GM20000 (cell line): ENCODE measurements at places on chromosomes 5 and 9.

DNA sequence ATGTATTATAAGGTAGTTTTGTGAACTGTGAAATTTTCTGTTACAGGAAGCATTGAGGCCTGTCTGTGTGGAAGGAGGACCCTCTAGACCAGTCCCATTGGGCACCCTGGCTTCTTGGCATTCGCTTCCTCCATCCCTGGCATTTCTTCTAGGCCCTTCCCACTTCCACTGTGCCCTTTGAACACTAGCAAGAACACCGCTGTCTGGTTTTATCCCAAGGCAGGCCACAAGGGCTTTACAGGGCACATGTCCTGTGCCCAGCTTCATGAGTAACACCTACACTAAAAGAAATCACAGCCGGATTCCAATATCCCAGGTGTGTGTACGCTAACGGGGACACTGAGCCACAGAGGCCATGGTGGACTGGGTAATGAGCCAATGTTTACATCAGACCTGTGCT, 99.8 kb downstream of the ADRB2 start:
- DNase-seq = no peak

GRCh38 chr5:107919969-107920368, 249.2 kb upstream of the EFNA5 start:
- DNase-seq = peak; percentile 5

DNA sequence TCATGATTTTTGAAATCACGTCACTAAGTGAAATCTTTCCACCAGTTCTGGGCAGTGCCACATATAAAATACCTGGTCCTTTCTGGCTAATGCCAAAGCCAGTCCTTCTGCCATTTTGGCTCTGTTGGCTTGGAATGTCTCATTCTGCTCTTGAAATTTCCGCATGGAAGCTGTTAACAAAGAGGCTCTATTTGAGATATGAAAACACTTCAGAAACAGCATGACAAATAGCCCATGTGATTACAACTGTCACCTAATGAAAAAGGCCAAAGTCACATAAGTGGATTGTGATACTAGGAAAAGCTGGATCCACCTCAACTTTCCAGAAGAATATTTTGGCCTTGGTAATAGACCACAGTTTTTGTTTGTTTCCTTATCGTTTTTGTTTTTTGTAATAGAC, 12.8 kb downstream of the GOLGA1 start:
- no peak for DNase-seq

- no peak for DNase-seq
Observed at GRCh38 chr5:131228646-131229045, 35.2 kb upstream of the CDC42SE2 start.

GRCh38 chr5:158606233-158606632, 493.5 kb downstream of the EBF1 start:
- DNase-seq = no peak

DNA sequence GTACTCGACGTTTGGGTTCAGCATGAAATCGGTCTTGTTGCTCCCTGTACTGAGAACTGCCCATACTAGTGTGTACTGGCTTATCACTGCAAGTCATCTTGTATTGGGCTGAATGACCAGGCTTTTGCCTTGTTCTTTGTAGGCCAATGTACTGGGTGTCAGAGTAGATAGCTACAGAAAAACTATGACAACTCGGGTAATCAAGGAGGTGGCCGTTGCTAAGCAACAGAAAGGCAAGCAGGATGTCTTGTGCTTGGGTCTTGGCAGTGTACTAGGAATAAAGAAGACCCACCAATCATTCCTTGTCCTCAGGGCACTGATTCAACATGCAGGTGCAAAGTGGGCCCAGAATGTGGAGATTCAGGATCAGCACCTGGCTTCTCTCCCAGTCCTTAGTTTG, 11.9 kb upstream of the SHISAL2B start:
- no peak for DNase-seq

- peak; percentile 54 for DNase-seq
Observed at GRCh38 chr9:27276193-27277030, 20.5 kb downstream of the EQTN start.

DNA sequence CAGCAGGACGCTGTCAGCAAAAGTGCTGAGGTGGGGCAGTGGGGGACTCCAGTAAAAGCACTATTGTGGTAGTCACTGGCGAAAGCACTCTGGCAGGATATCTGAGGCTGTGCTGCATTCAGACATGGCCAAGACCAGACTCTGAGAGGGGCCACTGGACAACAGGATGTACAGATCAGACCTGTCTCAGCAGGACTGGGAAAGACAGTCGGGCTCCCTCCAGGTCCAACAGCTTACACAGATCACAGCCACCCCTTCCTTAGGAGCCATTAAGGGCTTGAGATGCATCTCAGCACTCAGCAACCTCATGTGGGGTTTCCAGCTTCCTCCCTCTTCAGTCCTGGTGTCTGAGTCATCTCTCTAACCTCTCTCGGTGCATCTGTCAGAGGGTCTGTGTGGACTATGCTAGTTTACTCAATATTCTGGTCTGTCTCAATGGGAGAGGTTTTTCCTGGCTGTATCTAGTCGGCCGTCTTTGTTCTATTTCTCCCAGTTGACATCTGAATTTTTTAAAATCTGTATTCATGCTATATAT, 154.5 kb downstream of the CWC27 start:
- DNase-seq = no peak

DNA sequence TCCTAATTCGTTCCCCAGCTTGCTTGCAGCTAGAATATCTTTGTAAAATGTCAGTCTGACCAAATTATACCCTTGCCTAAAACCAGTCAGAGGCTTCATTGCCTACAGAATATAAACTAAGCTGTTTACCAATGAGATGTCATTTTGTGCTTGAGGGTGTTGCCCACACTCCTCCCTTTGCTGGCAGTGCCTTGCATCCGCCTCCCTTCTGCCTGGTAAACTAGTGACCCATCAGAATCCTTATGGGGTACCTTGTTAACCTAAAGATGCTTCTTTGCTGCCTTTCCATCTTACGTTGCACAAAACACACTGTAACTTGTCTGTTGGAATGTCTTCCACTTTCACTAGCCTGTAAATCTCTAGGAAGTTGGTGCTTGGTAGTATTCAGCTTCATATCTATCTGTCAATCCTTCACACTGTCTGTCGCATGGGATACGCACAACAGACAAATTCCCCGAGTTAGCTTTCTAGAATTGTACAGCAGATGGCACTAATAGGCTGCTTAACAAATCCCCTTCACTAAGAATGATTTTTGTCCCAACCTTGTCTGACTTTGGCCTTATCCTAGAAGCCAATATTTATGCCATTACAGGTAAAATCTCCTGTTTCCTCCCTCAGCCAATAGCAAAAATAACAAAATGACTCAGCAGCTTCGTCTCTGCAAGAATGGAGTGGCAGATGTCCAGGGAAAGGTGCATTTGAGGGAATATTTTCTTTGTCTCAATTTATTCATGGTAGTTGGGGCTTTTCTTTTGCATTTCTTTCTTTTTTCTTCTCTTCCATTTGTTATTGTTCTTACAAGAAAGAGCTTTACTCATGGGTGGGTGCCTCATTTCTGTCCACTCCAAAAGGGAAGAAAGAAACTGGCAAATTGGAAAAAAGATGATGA, 3.0 kb downstream of the NUDT2 start:
- no peak for DNase-seq

GRCh38 chr5:2579126-2579525, 172.4 kb downstream of the IRX2 start:
- no peak for DNase-seq

DNA sequence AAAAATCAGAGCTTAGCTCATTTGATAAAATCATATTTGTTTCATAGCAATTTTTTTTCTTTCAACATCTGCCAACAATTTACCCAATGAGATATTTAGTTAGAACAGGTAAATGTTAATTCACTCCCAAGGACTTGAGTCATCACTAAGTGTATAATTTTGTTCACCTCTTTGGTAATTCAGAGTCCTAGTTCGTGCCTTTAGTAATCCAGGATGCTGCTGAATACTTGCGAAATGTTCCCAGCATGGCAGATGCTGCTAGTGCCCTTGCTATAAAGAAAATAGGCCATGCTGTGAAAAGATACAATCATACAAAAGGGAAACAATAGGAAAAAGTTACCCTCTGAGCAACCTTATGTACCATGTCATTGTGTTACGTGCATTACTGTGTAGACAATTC, 210.5 kb downstream of the CSNK1G3 start:
- no peak for DNase-seq

- DNase-seq = no peak
Observed at GRCh38 chr9:90855208-90855902, 53.7 kb downstream of the SYK start.

DNA sequence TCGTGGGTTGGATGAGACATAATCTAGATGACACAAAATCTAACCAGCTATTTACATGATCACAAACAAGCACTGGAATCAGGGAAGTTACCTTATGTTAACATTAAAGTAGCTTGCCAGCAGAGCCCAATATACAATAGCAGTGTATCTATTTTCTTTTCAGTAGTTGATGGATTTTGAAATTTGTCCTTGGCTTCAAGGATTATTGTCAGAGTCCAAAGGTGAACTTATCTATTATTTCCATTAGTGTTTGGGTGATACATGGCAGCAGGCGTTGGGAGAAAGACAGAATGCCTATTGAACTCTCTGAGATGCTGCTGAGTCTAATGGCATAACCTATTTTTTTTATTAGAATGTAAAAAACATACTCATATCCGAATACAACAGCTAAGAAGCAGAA, 223.2 kb upstream of the ACTBL2 start:
- DNase-seq = no peak

DNA sequence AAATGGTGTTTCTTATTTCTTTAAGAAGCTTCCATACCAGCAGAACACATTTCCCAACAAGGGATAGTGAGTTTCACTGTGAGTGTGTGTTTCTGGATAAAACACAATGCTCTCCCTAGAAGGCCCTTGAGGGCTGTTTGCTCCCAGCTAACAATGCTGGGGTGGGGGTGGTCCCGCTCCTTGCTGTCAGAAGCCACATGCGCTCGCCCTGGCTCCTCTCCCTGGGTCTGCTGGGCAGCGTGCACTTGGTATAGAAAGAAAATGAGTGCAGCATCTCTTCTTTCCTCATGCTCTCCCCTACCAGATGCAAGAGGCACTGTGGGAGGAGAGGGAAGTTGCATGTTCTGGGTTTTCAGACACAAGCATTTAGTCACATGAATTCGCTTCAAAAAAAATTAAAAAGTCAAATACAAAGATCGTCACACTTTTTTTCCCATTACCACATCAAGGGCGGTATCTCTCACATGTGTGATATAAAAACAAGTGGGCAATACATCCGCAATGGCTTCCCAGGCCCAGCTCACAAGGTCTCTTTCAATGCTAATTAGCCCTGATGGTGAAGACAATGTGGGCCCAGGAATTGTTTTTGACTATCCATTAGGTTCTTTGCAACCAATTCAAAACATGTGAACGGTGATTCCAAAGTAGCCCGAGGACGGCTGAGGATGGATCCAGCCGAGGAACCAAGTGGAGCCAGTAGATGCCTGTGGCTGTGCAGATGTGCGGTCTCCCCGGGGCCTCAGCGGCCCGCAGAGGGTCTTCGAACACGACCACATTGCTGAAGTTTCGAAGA, 603.6 kb downstream of the IRX1 start:
- DNase-seq = no peak

GRCh38 chr5:87966213-87966612, 302.4 kb downstream of the TMEM161B start:
- no peak for DNase-seq

GRCh38 chr5:145495741-145496140, 339.4 kb downstream of the PRELID2 start:
- no peak for DNase-seq

DNA sequence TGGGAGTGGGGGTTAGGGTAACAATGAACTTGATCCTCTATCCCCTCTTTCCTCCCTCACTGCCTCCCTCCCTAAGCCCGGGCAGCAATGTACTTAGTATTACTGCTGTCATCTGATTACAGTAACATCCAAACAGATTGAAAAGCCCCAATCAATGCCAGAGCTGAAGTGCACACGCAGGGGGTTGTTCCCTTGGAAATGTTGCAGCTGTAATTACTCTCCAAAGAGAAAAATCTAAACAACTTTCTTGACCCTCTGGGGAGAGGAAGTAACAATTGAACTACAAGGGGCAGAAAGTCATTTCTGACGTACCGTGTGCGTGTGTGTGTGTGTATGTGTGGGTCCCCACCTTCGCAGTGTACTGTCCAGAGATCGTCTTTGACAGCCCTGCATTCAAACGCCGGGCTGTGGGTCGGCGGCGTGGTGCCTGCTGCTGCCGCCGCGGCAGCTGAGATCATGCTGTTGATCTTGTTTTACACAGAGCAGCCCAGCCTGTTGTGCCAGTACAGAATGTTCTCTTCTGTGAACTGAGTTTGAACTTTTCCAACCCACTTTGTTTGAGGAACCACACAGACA, 66.0 kb upstream of the KLF9 start:
- DNase-seq = no peak

DNA sequence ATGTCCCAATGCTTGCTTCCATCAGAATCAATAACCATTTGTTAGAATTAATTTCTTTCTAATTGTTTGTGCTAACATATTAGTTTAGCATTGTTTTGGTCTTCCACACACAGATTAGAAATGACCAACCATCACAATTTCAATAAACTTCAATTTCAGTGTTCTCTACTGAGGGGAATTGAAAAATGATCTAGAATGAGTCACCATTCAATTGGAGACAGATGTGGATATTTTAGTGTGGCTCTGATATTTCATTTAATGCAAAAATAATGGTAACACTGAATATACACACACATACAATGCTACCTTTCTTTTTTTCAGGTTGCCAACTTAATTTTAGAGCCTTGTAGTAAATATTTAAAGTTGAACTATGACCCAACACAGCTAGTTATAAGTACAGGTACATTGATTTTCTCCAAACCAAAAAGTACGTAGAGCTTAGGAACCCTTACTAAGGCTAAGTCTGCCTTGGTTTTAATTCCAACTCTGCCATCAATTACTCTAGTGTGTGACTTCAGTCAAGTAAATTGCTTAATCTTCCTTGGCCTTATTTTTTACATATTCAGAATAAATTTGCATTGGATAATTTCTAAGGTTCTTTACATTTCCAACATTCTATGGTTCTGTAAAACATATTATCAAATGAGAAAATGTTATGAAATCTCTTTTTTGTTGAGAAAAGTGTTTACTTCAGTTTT, 143.9 kb downstream of the DMRTA1 start:
- no peak for DNase-seq

DNA sequence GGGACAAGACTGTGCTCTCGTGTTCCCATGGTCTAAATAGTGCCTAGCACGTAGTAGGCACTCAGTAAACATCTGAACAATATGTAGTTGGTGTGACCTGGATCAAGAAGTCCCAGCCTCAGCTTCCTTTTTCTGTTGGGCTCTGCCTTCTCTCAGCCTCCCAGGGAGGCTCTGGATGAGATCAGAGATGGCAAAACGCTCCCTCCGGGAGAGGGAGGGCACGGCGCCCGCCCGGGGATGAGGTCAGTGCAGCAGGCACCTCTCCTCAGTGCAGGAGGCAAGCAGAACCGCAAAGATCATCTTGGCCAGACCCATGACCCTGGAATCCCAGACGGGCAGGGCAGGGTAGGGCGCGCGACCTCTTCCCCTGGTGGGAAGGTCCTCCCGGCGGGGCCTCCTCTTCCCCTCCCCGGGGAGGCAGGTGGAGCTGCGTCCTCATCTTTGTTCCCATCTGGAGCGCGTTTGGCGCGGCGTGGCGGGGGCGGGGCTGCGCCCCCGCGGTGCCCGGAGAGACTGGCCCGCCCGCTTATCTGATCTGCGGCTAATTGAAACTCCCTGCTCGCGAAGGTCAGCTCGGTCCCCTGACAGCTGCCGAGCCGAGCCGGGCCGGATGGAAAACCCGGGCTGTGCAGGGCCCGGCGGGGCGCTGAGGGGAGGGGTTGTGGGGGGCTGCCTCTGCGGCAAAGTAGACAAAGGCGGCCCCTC, 60.9 kb downstream of the CXXC5 start:
- DNase-seq = peak; percentile 73

- no peak for DNase-seq
Observed at GRCh38 chr5:36364473-36364872, 62.8 kb upstream of the RANBP3L start.
